PC-3 (cell line): ENCODE measurements at places on chromosomes 3 and 15.

DNA sequence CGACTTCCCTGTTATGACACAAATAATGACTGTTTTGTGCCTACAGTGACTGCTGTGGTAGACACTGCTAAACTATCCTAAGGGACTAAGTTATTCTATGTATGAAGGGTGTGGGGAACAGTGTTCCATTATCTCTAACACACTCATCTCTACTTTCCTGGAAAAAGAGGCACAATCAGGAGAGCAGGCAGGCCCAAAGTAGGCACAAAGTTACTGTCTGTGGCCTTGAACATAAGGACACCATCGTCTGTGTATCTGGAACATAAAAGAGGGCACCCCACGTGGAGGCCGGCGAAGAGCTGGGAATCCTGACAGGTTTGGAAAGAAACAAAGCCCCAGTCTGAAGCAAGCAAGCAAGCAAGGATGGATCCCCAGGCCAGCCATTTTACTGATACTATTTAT, 1.5 kb downstream of the ABCC5 start:
- no peak for DNase-seq

- DNase-seq, result peak; percentile 35
Measured at GRCh38 chr3:89360156-89360555, 252.7 kb downstream of the EPHA3 start.

DNA sequence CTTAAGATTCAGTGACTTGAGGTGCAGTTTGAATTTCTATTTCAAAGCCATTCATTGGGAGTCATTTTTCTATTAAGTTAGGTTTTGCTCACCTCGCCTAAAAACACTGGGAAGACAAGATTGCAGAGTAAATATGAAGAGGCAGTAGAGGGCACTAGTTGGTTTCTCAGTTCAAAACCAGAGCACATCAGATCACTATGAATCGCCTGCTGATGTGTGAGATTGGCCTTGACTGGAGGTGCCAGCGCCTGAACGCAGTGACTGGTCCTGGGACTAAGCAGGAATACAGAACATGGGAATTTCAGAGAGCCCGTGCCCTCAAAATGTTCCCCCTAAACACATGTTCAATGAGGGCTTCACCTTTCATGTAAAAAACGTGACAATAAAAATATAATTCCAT, 229.0 kb downstream of the ITPR1 start:
- DNase-seq, result peak; percentile 78

DNA sequence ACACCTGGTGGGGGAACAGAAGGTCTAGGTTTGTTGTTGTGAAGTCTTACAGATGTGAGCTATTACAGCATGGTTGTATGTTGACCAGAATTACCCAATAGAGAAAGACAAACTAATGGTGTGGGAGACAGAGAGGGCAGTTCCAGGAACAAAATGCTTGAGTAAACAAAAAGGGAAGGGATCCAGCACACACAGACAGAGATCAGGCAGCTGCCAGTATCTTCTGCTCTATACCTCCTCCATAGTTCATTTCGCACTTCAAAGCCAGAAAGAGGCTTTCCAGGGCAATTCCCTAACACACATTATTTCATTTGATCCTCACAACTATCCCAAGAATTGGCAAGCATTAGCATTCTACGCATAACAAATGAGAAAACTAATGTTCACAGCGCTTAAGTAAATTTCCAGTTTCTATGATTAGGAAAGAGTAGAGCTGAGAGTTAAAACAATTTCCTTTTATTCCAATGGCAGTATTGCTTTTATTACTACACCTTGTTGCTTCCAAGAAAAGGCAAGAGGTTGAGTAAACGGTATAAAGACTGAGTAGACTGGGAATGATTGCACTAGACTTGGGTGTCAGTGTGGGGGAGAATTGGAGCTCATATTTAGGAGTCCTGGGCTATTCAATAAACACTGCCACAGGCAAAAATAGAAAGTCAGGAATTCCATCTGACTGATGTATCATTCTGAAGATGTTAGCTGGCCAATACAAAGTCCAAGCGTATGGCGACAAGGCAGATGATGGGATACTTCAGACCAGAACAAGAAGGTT, 39.7 kb upstream of the ZNF280D start:
- no peak for DNase-seq

DNA sequence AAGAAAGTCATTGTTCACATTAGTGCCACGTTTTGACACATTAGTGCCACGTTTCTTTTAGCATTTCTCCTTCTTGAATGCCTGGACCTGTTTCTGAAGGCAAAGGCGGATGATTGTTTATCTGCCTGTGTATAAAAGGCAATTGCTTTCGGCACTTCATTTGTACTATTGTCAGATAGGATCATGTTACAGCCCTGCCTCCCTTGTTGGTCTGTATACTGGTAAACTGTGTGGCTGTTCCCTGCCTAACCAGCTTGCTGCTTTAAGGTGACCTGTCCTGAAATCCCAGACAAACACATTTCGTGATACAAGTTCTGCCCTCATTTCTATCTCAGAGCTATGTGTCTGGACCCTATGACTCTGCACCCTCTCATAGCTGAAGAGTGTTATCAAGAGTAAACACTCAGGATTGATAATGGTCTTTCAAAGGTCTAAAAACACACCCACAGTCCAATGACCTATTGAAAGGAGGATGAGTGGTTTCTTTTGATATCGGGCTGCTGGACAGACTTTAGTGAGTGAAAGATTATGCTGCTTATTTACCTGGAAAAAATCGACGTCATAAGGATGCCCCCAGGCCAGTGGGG, 276.3 kb upstream of the MCTP2 start:
- no peak for DNase-seq

DNA sequence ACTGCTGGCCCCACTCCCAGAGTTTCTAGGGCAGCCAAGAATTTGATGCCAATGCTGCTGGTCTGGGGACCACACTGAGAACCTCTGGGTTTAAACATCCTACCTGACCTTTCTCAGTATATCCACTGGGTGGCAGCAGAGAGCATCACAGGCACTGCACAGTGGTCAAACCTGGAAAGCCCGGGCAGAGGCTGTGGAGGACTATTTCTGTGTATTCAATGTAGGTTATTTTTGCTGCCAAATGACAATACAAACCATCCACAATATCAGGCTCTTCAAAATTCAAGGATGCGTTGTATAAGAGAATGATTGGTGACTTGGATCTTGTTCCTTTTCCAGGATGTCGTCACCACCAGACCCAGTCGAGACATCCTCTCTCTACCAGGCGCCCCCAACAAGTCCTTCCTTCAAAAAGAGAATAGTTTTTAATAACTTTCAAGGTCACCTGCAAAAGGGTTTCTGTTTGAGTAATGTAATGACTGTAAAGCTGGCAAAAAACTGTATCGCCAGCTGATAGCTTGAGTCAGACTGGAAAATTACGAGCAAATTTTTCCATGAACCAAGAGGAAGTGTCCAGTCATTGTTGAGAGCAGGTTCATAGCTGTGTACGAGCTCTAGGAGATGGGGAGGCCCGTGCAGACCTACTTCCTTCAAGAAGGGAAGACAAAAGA, 30.5 kb upstream of the MYZAP start:
- DNase-seq, result peak; percentile 78

- peak; percentile 72 for DNase-seq
Measured at GRCh38 chr15:68559345-68560310, 19.2 kb upstream of the CORO2B start.

DNA sequence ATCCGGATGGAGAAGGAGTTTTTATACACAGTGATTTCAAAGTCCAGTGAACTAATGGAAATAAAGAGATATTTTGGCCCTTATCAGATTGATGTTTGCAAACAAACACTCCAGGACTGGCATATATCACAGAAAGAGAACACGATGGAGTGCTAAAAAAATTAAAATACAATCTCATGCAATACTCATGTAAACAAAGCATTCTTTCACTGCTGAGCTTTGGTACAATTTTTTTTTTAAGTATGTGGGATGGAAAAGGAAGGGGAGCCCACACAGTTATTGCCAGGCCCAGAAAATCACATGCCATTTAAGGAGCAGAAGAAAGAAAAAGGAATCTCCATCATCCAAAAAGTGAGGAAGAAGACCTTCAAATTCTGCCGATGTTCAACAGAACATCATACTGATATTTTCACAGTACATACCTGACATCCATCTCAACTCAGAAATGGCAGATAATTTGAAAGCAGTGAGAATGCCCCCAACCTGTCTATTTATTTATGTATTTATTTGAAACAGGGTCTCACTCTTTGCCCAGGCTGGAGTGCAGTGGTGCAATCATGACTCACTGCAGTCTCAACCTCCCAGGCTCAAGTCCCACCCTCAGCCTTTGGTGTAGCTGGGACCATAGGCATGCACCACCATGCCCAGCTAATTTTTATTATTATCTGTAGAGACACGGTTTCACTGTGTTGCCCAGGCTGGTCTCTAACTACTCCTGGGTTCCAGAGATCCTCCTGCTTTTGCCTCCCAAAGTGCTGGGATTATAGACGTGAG, 107.5 kb upstream of the SLC2A2 start:
- no peak for DNase-seq

- no peak for DNase-seq
Measured at GRCh38 chr3:160684368-160684740, 7.4 kb downstream of the ARL14 start.

DNA sequence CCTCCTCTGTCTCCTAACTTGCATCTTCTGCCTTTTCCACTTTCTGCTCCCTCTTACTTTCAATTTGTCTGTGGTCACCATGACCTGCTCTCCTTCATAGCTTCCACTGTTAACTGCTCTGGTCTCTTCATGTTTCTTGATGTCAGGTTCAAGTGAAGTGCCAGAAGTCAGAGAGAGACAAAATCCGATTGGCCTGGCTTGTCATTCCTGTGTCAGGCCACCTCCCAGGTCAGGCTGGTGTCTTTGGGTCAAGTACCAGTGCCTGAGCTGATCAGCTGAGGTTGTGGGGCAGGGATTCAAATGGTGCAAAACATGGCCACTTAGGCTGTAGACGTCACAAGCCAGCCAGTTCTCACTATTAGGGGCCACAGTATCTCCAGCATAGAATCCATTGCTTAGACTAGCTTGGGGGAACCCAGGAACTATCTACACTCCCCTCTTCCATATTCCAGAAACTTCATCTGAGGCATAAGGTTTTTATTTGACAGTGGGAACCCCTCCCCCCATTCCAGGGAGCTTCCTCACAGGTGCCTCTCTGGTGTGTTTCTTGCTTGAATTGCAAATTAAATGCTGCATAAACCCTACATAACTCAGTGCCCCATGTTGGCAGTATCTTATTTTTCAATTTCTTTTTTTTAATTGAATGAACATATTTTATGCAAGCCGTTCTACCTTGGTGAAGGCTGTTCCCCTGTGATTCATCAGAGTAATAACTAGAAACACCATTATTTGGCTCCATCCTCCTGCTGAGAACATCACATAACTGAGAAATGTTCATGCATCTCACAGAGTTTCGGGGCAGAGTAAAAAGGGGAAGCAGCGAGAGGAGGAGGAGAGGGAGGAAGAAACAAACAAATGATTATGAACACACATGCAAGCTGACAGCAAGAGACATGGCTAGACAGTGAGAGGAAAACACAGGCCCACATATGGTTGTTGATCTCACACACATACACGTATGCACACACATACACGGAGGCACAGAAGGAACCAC, 175.8 kb downstream of the TLE3 start:
- no peak for DNase-seq

DNA sequence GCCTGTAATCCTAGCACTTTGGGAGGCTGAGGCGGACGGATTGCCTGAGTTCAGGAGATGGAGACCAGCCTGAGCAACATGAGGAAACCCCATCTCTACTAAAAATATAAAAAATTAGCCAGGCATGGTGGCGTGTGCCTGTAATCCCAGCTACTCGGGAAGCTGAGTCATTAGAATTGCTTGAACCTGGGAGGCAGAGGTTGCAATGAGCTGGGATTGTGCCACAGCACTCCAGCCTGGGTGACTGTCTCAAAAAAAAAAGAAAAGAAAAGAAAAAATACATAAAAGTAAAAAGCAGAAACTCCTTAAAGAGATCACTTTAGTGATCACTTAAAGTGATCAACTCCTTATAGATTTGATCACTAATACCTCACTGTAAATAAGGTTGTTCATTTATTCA, 78.0 kb downstream of the GMPS start:
- no peak for DNase-seq

GRCh38 chr15:32956711-32957110, 237.8 kb downstream of the FMN1 start:
- DNase-seq, result no peak

DNA sequence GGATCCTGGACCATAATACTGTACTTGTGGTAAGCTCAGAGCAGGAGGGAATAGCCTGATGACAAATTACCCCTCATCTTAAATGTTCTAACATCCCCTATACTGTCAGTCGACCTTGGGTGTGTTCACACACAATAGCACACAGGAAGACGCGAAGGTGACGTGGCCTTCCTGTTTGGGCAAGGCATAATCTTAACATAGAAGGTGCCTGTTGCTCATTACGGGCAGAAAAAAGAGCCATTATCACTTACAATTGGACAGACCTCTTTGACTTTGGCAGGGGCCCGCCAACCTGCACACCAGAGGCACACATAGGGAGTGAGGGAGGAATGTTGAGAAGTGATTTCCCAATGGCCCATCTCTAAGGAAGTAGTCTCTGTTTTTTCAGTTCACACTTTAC, 144.2 kb downstream of the ANO10 start:
- DNase-seq, result no peak

- peak; percentile 88 for DNase-seq
Measured at GRCh38 chr3:56799251-56799882, 2.4 kb downstream of the ARHGEF3 start.

DNA sequence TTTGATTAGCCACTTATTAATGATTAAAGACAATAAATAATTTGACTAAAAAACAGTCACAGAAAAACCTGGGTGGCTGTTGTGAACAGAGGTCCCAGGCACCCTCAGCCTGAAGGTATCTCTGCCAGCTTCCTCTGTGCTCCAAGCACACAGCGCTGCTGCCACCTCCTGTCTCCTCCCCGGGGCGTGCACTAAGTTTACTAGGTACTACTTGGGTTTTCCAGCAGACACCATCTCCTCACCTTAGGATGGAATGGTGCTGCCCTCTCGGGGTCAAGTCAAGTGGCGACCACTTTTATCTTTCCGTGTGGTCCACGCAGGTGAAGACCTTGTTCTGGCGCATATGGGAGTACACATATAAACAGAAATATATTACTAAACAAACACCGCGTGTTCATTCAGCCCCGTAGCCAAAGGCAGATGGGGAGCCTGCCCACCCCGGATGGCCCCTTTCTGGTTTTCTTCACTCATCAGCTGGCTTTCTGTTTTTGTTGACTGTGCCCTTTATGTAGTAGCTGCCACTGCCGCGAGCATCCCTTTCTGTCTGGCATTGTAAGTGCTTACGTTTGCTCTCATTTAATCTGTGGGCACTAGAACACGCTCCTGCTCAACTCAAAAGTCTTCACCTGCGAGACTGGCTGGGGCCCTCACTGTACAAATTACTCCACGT, 128.0 kb downstream of the LRIG1 start:
- peak; percentile 28 for DNase-seq
